ENCODE measurements at places on chromosomes 2 and 18.

DNA sequence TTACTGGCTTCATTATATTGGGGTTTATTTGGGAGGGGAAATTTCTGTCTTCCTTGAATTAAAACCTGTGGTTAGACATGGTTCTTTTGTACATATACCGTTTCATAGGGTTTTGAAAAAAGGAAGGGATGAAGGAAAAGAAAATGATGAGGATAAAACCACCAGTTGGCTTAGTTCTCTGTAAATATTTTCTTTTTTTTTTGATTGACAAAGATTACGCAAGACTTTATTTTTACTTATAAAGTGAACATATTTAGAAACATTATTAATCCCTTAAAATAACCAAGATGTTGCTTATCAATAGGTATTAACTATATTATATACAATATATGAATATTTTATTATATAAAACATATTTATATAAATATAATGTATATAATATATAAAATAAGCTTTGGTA lies 45.1 kb upstream of the TUBA3E start:
- no peak for DNase-seq

DNA sequence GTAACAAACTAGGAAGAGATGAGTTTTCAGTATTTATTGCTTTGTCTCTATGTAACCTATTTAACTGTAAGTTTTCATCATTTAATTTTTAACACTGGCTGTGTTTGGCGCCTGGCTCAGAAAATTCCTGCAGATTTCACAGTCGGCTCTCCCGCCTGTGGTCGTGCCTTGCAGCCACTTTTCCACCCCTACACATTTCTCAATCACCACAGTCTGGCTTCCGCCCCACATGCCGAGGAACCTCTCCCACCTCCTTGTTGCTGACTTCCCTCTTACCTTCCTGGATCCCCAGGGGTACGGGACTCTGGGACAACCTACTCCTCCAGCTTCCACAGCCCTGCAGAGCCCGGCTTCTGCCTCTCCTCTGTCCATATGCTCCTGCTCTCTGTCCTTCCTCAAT lies 41.6 kb upstream of the MGAT4A start:
- DNase-seq = no peak

GRCh38 chr18:25126751-25127150 lies 225.2 kb downstream of the ZNF521 start:
- DNase-seq = no peak

- no peak for DNase-seq
Observed at GRCh38 chr2:16475586-16475985, 190.0 kb downstream of the CYRIA start.

DNA sequence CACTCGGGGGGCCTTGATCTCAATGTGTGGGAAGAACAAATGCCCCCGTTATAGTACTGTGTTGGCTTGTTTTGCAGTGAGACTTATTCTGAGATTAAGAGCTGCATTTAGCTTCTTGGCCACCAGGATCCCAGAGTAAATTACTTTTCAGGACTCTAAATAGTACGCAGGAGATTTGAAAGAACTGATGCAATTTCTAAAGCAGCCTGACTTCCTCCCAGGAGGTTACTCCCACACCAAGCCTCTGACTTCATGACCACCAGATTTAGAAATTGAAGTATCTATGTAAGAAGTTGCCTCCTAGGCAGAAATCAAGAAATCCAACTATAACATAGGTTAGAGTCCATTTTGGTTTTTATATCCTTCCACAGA lies 67.0 kb downstream of the FEZ2 start:
- no peak for DNase-seq

DNA sequence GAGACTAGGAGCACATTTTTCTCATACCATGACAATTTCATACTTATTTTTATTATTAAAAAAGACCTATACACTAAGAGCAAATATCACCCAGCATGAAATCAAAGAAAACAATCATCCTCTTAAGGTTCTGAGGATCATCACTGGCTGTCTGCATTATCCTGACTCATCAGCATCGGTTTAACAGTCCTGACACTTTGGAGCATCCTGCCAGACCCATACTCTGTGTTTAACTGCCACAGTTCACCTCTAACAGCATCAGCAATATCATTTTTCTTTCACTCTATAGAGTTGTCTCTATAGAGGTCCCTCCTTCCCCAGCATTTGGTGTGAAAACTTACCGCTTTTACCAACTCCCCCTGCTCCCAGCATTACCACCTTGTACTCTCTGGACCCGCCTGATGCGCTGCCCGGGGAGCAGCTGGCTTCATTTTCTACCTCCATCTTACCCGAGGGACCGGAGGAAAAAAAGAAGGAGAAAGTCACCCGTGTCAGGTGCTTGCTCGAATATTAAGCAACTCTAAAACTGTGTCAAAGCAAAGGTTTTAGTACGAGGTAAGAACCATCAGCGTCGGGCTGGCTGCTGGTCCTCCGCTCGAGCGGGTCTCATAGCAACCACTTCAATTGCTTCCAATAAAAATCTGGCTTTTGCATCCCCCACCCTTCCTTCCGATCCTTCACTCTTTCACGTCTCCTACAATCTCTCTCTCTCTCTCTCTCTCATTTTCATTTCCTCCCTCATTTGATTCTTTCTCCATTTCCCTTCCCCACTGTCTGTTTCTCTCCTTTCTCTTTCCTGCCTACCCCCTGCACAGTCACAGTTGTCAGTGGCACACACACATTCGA lies at the start of gene RIT2:
TSS of gene RIT2 (minus strand) at position 610 of the 846 bp plus-strand sequence.
- no peak for DNase-seq

- DNase-seq = no peak
Observed at GRCh38 chr2:20925265-20925889, 102.5 kb upstream of the LDAH start.

- no peak for DNase-seq
Observed at GRCh38 chr2:201644001-201644400, 698 bp upstream of the TMEM237 start.

DNA sequence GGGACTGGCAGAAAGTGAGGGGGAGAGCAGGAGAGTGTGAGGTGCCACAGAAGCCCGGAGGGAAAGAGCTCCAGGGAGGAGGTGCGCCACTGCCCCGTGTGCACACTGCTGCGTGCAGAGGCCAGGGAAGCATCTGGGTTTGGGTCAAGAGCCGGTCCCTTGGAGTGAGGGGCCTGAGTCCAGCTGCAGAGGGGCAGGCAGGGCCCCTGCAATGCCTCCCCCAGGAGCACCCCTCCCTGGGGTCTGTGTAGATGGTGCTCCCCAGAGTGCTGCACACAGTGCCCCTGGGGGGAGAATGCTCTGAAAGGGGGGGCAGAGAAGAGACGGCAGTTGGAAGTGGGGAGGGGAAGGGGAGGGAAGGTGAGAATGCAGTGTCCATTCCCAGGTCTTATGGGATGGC lies 3.7 kb upstream of the LIMS2 start:
- DNase-seq = no peak

GRCh38 chr2:118315606-118316005 lies 227.3 kb downstream of the INSIG2 start:
- no peak for DNase-seq

- DNase-seq = no peak
Observed at GRCh38 chr2:178484245-178485041, 4.2 kb downstream of the PLEKHA3 start.

DNA sequence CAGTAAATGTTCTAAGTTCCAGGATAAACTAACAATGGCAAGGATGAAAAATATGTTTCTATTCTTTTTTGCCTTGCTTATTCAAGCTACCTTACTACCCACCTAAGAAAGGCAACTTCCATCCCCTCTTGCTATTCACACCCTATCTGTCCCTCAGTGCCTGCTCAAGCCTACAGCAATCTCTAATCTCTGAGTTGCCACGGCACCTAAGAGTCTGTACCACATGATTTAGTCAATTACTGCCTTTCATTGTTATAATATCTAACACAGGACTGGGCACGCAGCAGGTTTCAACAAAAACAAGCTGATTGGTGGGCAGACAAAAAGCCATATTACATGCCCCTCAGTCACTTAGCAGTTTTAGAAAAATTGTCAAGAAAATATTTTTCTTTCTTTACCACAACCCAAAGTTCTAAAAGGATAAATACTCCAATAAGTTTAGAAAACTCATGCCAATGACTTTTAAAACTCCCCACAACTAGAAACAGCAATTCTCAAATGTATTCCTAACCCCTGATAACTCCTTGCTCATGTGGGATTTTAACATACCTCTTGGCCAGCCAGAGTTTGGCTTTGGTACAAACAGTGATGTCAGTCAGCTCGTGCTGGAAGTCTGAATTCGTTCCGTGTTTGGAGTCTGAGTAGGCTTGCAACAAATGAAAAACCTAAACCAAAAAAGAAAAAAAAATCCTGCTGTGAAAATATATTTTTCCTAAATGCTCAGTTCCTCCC lies 117.3 kb upstream of the ZFP36L2 start:
- no peak for DNase-seq

GRCh38 chr2:176999301-176999700 lies 213.3 kb upstream of the HNRNPA3 start:
- DNase-seq = no peak

DNA sequence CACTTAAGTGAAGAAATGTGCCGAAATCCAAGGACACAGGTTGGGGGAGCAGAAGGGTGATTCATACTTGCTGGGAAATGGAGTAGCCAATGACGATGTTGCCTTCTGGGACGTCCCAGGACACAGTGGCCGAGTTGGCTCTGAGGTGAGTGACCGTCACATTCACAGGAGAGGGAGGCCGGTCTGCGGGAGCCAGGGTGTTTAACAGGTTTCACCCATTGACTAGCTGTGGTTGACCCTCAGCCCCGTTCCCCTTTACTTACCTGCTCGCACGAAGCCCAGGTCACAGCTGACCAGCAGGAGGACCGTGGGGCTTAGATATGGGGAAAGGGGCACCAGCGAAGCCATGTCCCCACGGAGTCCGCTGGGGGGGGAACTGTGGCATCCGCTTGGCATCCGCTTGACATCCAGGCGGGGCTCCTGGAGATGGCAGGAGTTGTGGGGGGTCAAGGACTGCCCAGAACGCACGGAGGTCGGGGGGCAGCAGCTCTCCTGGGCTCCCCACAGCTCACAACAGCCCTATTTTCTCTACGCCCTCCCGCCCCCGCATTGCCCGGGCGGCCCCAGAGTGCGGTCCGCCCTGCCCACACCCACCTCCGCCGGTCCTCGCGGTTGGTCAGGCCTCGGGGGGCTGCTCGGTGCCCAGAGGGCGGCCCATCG lies 586 bp downstream of the FNDC4 start:
- DNase-seq = no peak

GRCh38 chr2:73232403-73233153 lies 461 bp downstream of the PRADC1 start:
- DNase-seq = no peak

- no peak for DNase-seq
Observed at GRCh38 chr18:6605115-6605869, 124.2 kb upstream of the ARHGAP28 start.

DNA sequence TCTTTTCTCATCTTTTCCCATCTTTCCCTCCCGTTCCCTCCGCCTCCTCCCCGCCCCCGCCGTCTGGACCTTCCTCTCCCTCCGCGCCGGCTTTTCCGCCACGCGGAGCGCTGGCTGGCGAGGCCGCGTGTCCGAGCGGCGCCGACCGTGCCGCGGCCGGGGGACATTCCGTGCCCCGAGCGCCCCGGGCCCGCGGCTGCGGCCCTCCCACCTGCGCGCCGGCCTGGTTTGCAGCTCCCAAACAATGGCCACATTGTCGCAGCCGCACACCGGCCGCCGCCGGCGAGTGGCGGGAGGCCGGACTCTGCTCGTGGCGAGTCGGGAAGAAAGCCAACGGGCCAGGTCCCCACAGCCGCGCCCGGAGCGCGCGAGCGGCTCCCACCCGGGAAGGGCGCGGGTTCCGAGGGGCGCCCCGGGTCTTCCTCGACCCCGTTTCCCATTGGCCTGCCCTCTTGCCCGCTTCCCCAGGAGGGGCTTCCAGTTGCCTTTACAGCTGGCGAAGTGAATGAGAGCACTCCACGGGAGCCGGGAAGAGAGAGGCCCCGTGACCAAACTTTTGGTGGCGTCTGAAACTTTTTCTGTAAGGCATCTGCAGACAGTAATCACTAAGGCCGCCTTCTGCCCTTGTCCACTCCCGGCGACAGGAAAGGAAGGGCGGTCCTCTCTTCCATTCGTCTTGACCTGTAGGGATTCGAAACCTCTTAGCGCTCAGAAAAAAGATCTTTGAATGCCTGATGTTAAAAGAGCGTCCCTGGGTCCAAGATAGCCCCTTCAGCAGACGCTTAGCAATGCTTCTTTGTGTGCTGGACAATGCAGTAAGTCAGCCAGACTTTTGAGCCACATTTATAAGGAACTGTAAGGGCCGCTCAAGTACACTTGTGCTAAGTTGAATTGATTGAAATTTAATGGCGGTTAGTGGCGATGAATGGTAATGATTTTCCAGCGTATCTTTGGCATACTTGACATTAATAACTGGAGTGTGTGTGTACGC lies 6.2 kb downstream of the GLI2 start:
- DNase-seq = no peak

GRCh38 chr2:6254441-6254840 lies 562.3 kb downstream of the SOX11 start:
- DNase-seq = no peak

DNA sequence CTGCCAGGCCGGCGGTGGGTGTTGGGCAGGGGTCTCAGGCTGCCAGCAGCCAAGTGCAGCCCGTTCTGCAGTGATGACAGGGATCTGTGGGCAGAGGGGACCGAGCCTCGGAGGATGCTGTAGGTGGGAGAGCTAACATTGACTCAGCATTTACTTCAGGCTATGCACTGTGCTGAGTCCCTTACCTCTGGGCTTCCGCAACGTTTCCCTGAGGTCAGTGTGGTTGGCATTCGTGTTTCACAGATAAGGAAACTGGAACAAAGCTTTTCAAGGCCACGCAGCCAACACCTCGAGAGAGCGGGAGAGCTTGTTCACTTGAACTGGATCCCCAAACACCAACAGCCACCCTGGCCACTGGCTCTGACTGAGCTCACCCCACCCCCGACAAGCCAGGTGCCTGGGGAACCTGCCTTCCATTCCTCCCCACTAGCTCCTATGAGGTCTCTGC lies 839 bp upstream of the GPR148 start:
- peak; percentile 15 for DNase-seq

DNA sequence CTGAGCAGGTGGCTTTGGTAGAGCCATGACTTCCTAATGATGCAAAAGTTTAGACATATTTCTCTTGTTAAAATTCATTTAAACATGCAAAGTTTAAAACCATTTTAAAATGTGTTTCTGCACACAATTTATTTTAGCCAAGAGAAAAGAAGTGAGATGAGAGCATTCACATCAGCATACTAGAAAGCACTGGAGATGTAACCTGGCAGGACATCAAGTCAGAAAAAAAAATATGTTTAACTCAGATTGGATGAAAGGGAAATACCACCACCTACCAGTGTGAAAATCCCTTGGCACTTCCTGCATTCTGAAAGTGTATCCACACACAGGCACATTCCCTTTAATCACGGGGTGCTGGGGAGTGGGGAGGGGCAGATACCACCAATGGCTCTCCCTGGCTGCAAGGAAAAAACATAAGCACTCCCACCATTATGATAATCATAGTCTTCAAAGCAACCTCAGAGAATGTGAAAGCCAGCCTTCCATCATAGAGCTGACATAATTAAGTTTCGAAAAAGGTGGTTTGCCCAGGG lies 25.0 kb downstream of the DNER start:
- DNase-seq = no peak

All from activated T-cell treated with anti-CD3 and anti-CD28 coated beads for 4 hours (primary cell).